Right hindlimb (tissue), 1 donor: ENCODE measurements at places on chromosomes 13 and 19.
A peak's percentile ranks its signal among the peaks of the same experiment; 100 is the strongest.

DNA sequence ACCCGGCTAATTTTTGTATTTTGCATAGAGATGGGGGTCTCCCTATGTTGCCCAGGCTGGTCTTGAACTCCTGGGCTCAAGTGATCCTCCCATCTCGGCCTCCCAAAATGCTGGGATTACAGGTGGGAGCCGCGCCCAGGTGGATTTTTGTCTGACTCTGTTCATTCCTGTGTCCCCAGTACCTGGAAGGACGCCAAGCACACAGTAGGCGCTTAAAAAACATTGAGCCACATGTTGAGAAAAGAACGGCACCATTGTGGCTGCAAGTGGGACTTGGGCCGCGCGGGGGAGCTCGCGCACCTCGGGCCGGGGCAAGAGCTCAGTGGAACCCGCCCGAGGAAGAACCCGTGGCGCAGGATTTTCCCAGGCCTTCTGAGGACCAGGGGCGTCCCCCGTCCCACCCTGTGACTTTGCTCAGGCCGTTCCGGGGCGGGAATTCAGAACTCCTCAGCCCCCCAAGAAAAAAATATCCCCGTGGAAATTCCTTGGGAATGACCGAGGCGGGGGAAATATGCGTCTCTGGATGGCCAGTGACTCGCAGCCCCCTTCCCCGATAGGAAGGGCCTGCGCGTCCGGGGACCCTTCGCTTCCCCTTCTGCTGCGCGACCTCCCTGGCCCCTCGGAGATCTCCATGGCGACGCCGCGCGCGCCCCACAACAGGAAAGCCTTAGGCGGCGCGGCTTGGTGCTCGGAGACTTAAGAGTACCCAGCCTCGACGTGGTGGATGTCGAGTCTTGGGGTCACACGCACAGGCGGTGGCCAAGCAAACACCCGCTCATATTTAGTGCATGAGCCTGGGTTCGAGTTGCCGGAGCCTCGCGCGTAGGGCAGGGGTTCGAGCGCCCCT lies 1.4 kb upstream of the ICAM1 start:
- DNase-seq: peak; percentile 88

DNA sequence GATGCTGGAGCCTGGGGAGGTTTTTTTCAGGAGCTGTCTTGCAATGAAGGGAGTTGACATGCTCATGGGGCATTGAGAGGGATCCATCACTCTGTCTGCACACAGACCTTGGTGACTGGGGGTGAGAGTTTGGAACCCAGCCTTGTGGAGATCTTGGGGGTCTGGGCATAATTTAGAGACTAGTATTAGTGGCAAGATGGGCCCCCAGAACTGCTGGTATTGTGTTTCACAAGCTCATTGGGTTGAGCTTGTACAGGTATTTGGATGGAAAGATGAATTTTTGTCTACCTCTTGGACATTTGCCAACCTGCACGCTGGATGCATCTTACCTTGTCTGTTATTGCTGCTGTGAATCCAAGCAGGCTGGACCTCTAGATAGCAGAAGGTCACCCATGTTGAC lies at the start of gene OR2Z1:
OR2Z1 (plus strand) TSS at position 301 of the 400 bp plus-strand sequence. CDS start 9,395 bp downstream, outside the sequence.
- DNase-seq: no peak

DNA sequence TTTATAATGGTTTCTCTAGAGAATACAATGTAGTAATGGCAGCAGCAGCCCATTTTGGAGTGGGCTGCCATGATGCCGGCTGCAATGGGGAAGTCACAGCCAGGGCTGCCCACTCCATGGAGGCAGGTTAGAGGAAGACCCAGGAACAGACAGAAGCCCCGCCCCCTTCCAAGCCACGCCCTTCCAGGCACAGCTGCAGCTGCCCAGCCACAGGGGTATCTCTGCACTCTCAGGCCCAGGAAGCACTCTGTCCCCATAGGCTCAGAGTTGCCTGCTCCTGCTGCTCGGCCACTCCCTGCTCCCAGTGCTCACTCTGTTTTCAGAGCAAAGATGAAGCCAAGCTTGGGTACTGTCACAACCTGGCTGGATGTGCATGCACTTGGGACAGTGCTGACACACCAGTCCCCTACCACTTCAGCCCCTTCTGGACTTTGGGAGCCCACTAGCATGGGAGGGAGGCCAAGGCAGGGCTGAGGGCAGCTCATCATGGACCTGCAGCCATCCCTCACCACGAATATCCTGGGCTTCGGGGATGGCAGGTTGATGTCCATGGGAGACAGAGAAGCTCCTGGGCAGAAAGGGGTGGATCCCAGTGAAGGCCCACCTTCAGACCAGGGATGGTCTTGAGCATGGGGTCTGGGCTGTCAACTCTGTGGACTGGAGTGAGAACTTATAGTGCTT lies 1224.2 kb downstream of the SLITRK5 start:
- no peak for DNase-seq

GRCh38 chr13:43880926-43881325 lies 1.2 kb downstream of the LACC1 start:
- DNase-seq: no peak

- DNase-seq: no peak
These were observed 114.6 kb upstream of the ZNF91 start for GRCh38 chr19:23509686-23510450.

GRCh38 chr13:59562924-59563323 lies 600.8 kb downstream of the DIAPH3 start:
- DNase-seq: no peak

DNA sequence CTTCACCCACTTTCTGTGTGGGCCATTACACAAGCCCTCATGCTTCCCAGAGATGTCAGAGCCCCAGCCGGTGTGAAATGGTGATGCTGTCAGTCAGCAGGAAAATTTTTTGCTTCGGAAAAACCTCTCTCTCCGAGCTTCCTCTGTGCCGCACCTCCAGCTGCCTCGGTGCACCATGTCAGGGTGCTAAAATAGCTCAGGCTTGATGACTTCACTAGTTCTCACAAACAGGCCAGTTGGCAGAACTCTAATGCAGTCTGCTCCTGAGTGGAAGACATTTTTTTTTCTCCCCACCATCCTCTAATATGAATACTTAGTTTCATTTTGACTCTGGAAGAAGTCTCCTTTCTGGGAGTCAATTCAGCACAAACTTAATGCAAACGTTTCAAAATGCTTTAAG lies 71.3 kb downstream of the KLF12 start:
- DNase-seq: peak; percentile 77

DNA sequence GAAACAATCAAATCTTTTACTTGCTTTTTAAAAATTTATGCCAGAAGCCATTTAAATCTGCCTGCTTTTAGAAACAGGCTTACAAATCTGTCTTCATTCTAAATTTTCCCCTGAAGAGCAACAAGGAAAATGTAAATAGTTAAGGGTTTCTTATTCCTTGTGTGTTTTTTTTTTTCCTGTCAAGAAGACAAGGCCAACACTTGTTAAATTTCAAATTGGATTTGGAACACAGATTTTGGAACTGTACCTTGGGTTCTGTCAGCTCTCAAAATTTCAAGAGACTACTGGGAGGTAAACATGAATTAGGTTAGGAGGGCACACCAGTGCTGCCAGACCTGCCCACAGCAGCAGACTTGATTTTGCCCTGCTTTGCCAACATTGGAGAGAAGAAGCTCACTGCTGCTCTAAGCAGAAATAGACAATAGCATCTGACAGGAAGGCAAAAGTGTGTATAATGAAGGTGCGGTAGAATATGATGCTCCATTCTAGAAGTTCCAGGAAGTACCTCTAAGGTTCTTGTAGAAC lies 121.7 kb downstream of the NHLRC3 start:
- no peak for DNase-seq

DNA sequence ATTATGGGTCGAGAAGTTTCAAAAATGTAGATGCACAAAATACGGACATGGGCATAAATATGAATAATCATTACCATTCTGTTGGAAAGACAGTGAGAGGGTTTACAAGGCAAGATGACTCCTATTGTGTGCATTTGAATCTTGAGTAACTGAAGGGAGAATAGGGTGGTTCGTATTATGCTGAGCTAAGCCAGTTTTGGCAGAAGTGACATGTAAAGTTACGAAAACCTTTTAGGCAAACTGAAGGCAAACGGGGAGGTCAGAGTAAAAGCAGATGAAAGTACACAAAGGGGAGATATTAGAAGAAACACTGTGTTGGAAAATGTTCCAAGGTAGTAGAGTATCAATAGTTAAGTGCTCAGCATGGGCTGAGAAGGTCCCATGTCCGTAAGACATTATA lies 16.8 kb downstream of the DCT start:
- DNase-seq: no peak

- DNase-seq: no peak
These were observed 2.2 kb downstream of the TNNT1 start for GRCh38 chr19:55146705-55147273.

DNA sequence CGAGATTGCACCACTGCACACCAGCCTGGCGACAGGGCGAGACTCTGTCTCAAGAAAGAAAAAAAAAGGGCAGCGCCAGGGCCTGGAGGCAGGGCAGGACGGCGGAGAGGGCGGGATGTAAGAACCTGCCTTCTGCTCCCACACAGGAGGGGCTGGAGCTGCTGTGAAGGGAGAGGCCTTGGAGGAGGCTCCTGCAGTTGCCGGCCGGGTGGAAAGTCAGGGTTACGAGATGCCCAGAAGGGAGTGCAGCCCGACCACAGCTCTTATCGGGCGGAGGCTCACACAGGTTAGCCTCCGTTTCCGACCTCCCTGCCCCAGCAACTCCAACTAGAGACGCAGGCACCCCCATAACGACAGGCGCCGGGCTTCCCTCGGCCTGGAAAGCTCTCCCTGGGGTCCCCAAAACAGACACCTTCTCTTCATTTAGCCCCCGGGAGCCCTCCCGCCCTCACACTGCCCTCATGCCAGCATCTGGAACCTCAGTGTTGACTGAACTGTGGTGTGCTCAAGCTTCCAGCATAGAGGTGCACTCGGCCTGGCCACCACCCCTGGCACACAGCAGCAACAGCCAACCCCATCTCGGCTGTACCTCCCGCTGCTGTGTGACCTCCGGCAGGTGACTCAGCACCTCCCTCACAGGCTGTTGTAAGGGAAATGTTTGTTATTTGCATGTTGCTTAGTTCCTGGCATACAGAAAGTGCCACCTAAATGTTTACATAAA lies 1.4 kb downstream of the PLPP2 start:
- DNase-seq: no peak

DNA sequence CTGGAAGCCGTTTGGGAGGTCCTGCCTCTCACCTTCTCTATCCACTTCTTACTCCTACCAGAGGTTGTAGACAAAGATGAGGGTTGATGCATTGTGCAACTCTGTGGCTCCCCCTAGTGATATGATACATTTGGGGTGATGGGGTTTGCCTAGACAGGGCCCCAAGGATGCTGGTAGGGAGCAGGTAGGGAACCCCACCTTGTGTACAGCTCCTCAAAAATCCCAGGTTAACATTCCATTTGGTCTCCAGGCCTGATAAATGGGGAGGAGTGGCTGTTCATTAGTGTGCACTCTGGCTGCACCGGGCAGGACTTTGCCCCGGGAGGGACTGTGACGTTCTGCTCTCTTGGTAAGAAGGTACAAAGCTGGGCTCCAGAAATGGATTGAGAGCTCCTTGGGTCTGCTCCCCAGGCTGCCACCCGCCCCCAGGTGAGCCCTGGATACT lies 19.2 kb downstream of the SIGLEC8 start:
- no peak for DNase-seq

- DNase-seq: no peak
These were observed 1.9 kb upstream of the C1QTNF9 start for GRCh38 chr13:24307211-24308067.

GRCh38 chr19:28874742-28875141 lies 338.2 kb downstream of the UQCRFS1 start:
- no peak for DNase-seq

DNA sequence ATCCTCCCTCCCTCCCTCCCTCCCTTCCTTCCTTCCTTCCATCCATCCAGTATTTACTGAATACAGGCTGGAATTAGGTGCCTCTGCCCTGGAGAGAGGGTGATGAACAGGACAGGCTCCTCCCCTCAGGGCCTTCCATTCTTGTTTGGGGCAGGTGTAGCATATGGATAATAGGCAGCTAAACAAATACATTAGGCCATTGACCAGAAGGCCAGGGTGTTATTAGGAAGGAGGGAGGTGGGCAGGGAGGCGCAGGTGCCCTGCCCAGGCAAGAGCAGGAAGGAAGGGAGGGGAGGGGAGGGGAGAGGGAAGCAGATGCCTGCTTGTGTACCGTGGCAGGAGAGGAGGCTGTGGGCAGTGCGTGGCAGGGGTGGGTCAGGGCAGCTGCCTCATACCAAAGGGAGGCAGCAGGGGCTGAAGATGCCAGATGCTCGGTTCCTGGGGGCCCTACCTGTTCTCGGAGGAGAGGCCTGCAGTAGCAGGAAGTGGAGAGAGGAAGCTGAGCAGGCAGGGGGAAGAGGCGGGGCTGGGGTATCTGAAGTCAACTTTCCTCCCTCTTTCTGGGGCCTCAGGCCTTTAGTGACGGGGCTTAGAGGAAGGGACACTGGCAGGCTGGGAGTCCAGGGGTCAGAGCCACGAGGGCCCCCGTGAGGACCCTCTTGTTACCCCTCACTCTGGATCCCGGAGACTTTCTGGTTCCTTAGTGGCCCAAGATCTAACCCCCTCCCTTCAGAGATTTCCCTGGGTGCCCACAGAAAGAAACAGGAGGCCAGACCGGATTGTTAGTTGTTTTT lies at the start of gene RINL:
RINL (minus strand) TSS at position 495 of the 794 bp plus-strand sequence. CDS start 1,533 bp downstream, outside the sequence.
- DNase-seq: no peak

DNA sequence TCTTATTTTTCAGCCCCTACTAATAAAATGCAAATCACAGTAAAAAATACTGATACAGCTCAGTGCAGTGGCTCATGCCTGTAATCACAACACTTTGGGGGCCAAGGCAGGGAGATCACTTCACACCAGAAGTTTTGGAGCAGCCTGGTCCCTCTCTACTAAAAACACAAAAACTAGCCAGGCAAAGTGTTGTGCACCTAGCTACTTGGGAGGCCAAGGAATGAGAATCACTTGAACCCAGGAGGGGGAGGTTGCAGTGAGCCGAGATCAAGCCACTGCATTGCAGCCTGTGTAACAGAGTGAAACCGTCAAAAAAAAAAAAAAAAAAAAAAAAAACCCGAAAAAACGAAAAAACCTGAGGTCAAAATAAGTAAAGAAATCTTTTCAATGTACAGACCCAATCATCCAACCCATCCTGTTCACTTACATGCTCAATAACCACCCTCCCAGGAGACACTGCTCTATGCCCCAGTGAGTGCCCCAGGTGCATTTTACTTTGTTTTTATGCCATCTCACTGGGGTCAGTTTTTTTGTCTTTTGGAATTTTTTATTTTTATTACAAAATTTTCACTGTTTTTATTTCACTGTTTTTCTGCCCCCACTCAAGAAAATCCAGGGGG lies 107.0 kb downstream of the ZNF486 start:
- no peak for DNase-seq

DNA sequence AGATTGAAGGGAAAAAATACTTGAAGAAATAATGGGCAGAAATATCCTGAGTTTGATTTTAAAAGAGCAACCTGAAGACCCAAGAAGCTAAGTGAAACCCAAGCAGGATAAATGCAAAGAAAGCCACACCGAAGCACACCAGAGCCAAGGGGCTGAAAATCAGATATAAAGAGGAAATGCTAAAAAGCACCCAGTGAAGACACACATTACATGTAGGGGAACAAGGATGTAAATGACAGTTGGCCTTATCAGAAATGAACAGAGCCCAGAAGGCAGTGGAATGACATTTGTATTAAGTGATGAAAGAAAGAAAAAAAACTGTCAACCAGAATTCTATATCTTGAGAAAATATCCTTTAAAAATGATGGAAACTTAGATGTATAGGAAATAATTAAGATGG lies 139.1 kb downstream of the SLC7A1 start:
- DNase-seq: no peak
